ENCODE measurements at places on chromosomes 4 and X.

- no peak for DNase-seq
These were observed 66.5 kb upstream of the ADRA2C start for GRCh38 chr4:3699678-3700077.

DNA sequence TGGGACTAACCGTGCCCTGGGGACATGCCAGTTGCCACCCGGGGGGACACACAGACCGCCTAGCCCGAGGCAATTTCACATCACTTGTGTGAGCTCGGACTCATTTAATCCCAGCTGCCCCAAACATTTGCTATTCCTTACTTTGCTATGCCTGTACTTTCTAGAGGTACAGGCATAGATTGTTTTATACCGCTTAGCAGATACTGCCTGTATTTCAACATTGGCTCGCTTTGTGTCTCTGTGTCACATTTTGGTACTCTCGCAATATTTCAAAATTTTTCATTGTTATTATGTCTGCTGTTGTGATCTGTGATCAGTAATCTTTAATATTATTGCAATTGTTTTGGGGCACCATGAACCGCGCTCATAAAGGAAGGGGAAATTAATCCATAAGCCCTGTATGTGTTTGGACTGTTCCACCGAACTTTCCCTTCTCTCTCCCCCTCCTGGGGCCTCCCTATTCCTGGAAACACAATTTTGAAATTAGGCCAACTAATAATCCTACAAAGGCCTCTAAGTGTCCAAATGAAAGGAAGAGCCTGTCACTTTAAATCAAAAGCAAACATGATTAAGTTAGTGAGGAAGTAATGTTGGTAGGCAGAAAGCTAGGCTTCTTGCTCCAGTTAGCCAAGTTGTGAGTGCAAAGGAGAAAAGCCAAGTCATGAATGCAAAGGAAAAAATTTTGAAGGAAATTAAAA, 568 bp upstream of the CASP6 start:
- DNase-seq = peak; percentile 68

DNA sequence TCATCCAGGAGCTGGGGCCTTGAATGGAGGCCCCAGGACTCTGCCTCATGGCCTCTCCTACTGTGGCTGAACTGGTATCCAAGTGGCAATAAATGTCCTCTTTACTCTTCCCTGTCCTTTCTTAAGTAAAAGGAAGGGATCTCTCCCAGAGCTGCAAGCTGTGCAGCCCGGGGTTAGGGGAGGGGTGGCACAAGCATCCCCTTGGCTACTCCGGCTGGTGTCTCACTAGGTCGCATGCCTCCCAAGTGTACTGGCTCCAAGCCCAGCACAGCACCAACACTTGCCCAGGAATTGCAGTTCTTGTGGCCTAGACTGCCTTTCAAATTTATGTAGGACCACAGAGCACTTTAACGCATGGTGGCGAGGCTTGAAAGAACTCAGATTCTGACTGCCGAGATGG, 44.7 kb upstream of the MED14 start:
- no peak for DNase-seq

GRCh38 chr4:25803720-25804225, 59.0 kb downstream of the SEL1L3 start:
- DNase-seq = no peak

GRCh38 chr4:108398316-108398715, 222.1 kb upstream of the RPL34 start:
- DNase-seq = no peak

DNA sequence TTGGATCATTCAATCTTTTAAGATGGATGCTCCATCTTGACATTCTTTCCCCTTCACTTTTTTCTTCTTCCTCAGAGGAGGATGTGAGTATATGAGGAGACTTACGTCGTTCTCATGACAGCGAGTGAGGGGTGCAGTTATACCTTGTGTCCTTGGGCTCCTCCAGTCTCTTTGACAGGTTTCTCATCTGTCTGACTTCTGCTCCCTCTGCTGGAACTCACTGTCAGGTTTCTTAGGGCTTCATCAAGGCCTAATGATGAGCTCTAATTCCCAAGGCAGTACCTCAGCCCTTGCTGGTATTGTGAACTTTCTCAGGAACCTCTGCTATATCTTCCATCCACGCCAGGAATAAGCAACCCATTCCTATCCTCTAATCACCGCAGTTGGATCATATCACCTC, 237.8 kb upstream of the ADGRL3 start:
- DNase-seq = no peak

GRCh38 chr4:168633064-168633463, 136.2 kb downstream of the PALLD start:
- DNase-seq = no peak

DNA sequence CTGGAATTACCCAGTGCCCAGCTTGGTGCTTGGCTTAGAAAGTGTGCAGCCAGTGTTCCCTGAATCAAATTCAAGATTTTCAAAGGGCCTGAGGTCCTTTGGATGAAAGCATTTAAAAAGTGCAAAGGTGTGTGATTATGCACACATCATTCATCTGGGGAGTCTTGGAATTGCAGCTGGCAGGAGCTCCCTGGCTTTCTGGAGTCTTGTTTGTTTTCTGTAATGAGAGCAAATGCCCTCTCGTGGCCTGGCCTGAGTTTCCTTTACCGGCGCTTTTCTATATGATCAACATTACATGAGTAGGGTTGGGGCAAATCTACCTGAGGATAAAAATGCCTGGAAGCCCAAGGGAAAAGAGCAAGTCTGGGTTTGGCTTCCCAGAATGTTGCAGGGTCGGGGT, 24.6 kb upstream of the SORCS2 start:
- DNase-seq = no peak

DNA sequence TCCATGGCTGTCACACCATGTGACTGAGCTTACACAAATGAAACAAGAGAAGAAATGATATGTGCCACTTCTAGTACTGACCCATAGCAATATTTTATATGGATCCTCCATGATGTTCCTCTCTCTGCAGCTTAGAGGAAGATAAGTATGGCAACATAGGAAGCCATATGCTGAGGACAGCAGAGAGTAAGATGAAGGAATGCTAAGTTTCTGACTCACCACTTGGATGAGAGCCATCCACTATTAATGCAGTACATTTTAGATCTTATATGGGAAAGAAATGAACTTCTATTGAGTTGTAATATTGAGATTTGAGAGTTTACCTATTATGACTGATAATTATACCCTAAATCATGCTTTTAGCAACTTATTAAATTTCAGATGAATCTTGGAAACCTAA, 386.9 kb upstream of the MAOA start:
- DNase-seq = no peak

DNA sequence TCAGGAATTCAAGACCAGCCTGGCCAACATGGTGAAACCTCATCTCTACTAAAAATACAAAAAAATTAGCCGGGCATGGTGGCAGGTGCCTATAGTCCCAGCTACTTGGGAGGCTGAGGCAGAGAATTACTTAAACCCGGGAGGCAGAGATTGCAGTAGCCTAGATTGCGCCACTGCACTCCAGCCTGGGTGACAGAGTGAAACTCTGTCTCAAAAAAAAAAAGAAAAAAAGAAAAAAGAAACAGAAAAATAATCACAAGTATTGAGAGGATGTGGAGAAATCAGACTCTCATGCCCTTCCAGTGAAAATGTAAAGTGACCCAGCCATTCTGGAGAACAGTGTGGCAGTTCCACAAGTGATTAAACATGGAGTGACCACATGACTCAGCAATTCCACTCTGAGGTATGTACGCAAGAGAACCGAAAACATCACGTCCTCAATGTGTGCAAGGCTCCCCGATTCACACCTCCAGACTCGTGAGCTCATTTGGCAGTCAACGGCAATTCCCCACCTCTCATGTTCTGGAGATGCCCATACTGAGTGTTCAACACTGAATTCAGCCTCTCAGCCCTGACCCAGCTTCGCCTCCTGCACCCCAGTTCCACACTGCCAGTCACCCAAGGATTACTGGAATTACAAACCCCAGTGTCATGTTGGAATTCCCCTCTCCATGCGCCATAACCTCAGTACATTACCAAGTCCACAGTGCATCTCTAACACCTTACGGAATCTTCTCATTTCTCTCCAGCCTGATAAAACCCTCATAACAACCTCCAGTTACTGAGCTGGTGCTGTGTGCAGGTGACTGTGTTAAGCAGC, 21.1 kb downstream of the ACOX3 start:
- no peak for DNase-seq

DNA sequence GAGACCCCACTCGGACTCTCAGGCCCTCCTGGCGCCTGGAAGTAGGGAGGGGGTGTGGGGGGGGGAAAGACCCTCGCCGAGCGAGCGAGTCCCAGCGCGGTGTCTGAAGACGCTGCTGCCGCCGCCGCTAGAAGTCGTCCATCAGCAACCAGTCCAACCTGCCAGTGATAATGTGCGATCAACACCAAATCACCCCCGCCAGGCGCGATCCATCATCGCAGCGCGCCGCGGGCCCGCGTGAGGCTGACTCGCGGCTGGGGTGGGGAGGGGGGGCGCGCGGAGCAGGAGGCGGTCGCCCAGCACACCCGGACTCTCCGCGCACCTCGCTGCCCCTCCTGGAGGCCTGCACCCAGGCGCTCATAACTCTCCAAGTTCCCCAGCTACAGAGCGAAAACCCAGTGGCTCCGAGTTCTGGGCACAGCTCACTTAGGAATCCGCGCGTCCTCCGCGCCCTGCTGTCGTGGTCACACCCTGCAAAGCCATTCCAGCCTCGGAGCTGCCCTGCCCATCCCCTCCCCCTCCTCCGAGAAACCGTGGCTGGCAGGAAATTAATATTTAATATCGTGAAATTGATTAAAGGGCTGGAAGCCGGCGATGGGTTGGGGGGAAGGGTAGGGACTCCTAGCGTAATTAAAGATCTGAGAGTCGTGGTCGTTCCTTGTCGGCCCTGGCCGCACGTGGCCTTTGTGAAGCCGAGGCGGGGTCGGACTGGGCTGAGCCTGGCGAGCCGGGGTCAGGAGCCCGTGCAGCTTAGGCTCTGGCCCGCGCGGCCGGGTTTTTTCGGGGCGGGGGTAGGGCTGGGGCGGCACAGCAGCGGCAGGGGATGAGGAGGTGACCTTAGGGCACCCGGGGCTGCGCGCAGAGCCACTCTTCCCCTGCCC, 58.1 kb upstream of the BCOR start:
- no peak for DNase-seq

DNA sequence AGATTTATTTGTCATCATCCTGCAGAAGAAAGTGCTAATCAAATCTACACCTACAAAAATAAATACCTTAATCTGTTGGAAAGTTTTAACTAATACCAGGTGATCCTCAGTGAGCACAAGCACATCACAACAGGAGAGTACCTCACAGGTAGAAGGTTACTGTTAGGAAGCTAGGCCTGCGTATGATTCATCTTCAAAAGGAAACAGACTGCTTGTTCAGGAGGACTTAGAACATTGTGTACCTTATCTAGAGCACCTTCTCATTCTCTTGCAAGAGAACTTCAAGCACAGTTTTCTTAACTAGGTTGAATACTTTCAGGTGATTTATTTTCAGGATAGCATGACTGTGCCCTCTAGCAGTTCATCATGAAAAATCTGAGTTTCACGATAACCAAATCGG, 54.2 kb downstream of the MND1 start:
- no peak for DNase-seq

DNA sequence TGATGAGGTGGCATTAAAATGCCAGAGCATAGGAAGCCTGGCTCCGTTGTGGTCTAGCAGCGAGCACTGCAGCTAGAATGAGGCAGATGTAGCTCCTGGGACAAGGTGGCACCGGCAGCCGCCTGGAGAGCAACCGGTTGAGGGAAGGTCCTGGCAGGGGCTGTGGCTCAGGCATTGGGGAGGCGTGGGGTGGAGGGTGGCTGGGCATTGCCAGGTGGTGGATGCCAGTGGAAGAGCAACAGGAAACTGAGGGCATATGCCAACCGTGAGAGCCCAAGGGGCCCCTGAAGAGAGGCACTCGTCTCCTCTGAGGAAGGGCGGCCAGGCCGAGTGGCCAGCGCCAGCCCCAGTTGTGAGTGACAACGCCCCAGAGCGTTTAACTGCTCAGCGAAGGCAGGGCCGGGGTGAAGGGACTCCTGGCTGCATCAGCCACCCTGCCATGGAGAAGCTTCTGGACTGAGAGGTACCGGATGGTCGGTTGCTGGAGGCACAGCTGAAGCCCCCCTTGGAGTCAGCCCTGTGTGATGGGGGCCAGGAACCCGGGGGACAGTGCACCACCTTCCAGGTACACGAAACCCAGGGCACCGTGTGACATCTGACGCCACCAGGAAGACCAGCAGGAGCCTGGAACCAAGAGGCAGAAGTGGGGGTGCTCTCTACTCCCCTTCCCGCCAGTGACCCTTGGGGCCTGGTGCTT, 13.2 kb upstream of the PDE6B start:
- DNase-seq = no peak

Data from Kasumi-1 (cell line).